ENCODE measurements at places on chromosomes 13 and 19. TPM values are rescaled to one million over a fixed set of nuclear protein-coding genes. Genes with fewer than 3 reads are reported as not detected.

GRCh38 chr19:54271106-54271505 lies 9.8 kb downstream of the LILRB2 start:
- no peaks in the 10 kb centered on the region for H3K36me3 ChIP-seq
- peaks cover 2% of the 10 kb centered on the region for H3K27me3 ChIP-seq
- H3K27ac ChIP-seq, result no peak overlapping the region

GRCh38 chr13:44573790-44574465 lies 2.2 kb downstream of the TSC22D1 start:
- no peaks in the 10 kb centered on the region for H3K36me3 ChIP-seq
- no peaks in the 10 kb centered on the region for H3K27me3 ChIP-seq
- H3K4me3 ChIP-seq, result peak overlapping the region; percentile 97
- H3K4me1 ChIP-seq, result peaks cover 3% of the 10 kb centered on the region

- H3K4me3 ChIP-seq, result no peak overlapping the region
- no peaks in the 10 kb centered on the region for H3K4me1 ChIP-seq
- H3K27ac ChIP-seq, result no peak overlapping the region
- no peaks in the 10 kb centered on the region for H3K27me3 ChIP-seq
- no peaks in the 10 kb centered on the region for H3K36me3 ChIP-seq
Observed at GRCh38 chr13:73286942-73287620, 228.3 kb downstream of the KLF5 start.

The ZNF296 gene
- total RNA-seq, result 0.19 TPM

The LHB gene
- total RNA-seq, result 0.84 TPM

DNA sequence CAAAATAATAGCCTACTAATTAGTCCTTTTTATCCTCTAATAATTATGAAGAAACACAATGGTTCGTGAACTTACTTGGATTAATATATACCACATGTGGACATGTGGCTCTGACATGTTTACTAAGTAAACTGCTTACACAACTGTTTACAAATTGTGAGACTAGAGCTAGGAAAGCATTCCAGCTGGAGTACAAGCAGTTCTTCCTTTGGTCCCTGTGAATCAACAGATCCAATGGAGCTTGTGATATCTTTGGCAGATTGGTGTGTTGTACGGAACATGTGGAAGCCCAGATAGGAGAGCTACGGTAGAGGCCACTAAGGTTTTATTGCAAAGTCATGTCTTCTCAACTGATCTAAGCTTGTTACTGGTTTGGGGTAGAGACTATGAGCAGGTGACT lies 145.5 kb upstream of the SPRY2 start:
- H3K4me1 ChIP-seq, result no peaks in the 10 kb centered on the region
- no peaks in the 10 kb centered on the region for H3K36me3 ChIP-seq
- H3K27me3 ChIP-seq, result no peaks in the 10 kb centered on the region
- no peak overlapping the region for H3K27ac ChIP-seq
- H3K4me3 ChIP-seq, result no peak overlapping the region
- DNase-seq, result no peak

DNA sequence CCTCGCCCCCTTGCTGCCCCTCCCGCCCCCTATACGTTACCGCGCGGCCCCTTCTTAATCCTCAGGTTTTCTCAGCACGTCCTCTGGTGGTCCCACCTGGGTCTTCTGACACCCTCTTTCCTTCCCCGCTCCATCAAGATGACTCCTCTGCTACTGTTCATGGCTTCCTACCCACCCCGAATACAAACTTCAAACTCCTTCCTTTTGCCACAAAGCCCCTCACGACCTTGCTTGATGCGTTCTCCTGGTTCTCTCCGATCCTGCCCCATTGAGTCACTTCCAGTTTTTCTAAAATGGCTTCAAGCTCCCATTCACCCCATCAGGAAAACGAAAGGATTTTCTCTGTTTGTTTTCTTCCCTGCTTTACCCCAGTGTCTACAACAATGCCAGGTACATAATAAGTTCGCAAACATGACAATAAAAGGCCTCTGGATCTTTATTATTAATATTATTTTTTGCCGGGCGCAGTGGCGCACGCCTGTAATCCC lies 734 bp upstream of the SERTAD3 start:
- H3K27me3 ChIP-seq, result no peaks in the 10 kb centered on the region
- peaks cover 7% of the 10 kb centered on the region for H3K36me3 ChIP-seq
- no peaks in the 10 kb centered on the region for H3K4me1 ChIP-seq
- H3K27ac ChIP-seq, result no peak overlapping the region
- DNase-seq, result no peak
- peak overlapping the region; percentile 27 for H3K4me3 ChIP-seq

- no peaks in the 10 kb centered on the region for H3K27me3 ChIP-seq
- H3K27ac ChIP-seq, result no peak overlapping the region
- no peaks in the 10 kb centered on the region for H3K36me3 ChIP-seq
- DNase-seq, result no peak
- H3K4me3 ChIP-seq, result no peak overlapping the region
Observed at GRCh38 chr19:4199699-4200293, 17.3 kb downstream of the ANKRD24 start.

DNA sequence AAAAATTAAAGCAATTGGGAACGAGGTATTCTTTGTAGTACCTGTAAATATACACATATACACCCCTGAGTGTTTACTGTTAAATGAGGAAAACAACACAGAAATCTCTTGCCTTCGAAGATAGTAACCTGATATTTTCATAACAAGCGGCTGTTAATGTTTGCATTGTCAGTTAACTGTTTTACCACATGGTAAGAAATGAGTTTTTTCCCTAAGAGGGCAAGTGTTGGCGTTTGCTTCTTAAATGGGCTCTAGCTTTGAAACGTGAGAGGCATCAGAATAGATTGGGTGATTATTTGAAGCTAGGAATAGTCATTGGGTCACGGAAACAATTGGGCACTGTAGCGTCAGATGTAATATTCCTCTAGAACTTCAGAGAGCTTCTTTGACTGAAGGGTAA lies 22.0 kb upstream of the UPF3A start:
- peaks cover 7% of the 10 kb centered on the region for H3K36me3 ChIP-seq
- H3K4me1 ChIP-seq, result no peaks in the 10 kb centered on the region
- no peak overlapping the region for H3K27ac ChIP-seq
- DNase-seq, result no peak
- H3K27me3 ChIP-seq, result no peaks in the 10 kb centered on the region

GRCh38 chr13:95260031-95260525 lies 41.2 kb downstream of the ABCC4 start:
- no peaks in the 10 kb centered on the region for H3K36me3 ChIP-seq
- no peaks in the 10 kb centered on the region for H3K4me1 ChIP-seq
- no peak for DNase-seq

GRCh38 chr19:41700381-41701195 lies 7.8 kb upstream of the CEACAM5 start:
- peak; percentile 30 for DNase-seq
- no peak overlapping the region for H3K27ac ChIP-seq
- no peaks in the 10 kb centered on the region for H3K27me3 ChIP-seq
- H3K4me3 ChIP-seq, result no peak overlapping the region
- no peaks in the 10 kb centered on the region for H3K36me3 ChIP-seq
- no peaks in the 10 kb centered on the region for H3K4me1 ChIP-seq

The ZNF540 gene
- 10.2 TPM for total RNA-seq

- no peak for DNase-seq
- H3K36me3 ChIP-seq, result no peaks in the 10 kb centered on the region
- no peak overlapping the region for H3K4me3 ChIP-seq
- H3K27ac ChIP-seq, result no peak overlapping the region
Observed at GRCh38 chr13:112260108-112261055, 115.8 kb upstream of the SPACA7 start.

GRCh38 chr19:4473011-4473762 lies 1.1 kb downstream of the HDGFL2 start:
- H3K36me3 ChIP-seq, result no peaks in the 10 kb centered on the region
- H3K27ac ChIP-seq, result no peak overlapping the region
- peaks cover 2% of the 10 kb centered on the region for H3K4me1 ChIP-seq
- peak overlapping the region; percentile 86 for H3K4me3 ChIP-seq

DNA sequence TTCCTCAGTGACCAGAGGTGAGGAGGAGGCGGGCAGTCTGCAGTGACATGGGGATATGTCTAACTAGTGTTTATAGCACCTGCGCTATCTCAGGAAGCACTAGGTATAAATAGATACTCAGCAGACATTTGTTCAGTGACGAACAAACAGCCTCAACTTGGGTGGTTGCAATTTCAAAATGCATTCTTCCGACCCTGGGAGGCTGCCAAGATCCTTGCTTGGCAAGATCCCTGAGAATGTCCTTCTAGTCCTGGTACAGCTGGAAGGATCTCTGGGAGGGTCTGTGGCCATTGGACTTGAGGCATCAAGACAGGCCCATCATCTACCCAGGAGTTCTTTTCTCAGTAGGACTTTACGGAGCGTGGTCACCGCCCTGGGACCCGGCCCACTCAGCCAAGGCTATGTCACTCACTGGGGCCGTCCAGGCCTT lies 299.5 kb downstream of the ZNF536 start:
- H3K4me1 ChIP-seq, result no peaks in the 10 kb centered on the region
- no peaks in the 10 kb centered on the region for H3K36me3 ChIP-seq
- no peaks in the 10 kb centered on the region for H3K27me3 ChIP-seq
- no peak for DNase-seq
- no peak overlapping the region for H3K27ac ChIP-seq

GRCh38 chr19:30367006-30367405 lies 5.2 kb upstream of the ZNF536 start:
- no peaks in the 10 kb centered on the region for H3K4me1 ChIP-seq
- no peak overlapping the region for H3K27ac ChIP-seq
- no peak for DNase-seq
- no peak overlapping the region for H3K4me3 ChIP-seq
- no peaks in the 10 kb centered on the region for H3K36me3 ChIP-seq

- no peaks in the 10 kb centered on the region for H3K36me3 ChIP-seq
- DNase-seq, result peak; percentile 89
- H3K27me3 ChIP-seq, result no peaks in the 10 kb centered on the region
- H3K4me3 ChIP-seq, result no peak overlapping the region
- H3K27ac ChIP-seq, result no peak overlapping the region
Observed at GRCh38 chr19:1324806-1325567, 39.3 kb downstream of the EFNA2 start.

The KIR3DL1 gene
- total RNA-seq, result not detected

DNA sequence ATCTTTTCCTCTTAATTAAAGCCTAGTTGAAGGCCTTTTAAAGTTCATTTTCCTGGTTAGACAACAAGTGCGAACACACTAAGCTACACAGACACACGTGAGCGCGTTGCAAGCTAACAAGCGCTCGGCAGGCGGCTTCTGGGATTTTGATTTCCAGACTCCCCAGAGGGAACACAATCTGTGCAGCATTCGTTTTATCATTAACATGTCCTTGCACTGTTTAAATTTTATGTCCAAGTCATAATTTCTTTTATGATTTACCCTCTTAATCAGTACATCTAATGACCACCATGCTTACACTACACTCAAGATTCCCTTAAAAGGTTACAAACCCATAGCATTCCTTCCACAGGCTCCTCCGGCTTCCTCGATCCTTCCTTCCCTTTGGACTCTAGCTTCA lies 16.8 kb downstream of the COL4A1 start:
- no peak overlapping the region for H3K4me3 ChIP-seq

- H3K27me3 ChIP-seq, result no peaks in the 10 kb centered on the region
- H3K4me3 ChIP-seq, result no peak overlapping the region
- no peaks in the 10 kb centered on the region for H3K4me1 ChIP-seq
- H3K27ac ChIP-seq, result no peak overlapping the region
Observed at GRCh38 chr13:59120297-59120843, 1043.4 kb downstream of the DIAPH3 start.

The FFAR2 gene
- total RNA-seq, result 1.2 TPM

DNA sequence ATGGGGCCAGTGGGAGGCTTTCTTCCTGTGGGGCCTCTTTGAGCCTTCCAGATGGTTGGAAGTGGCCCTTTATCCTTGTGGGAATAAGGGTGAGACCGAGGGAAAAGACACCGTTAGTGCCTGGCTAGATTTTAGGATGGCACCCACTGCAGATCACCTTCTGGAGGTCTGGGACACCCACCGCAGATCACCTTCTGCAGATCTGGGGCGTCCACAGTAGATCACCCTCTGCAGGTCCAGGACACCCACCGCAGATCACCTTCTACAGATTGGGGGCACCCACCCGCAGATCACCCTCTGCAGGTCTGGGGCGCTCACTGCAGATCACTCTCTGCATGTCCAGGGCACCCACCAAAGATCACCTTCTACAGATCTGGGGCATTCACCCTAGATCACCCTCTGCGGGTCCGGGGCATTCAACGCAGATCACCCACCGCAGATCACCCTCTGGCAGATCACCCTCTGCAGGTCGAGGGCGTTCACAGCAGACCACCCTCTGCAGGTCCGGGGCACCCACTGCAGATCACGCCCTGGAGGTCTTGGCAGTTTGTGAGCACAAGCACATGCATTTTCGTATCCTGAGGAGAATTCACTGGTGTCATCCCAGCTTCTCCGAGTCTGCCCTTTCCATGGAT lies 153.4 kb upstream of the TSHZ3 start:
- no peak for DNase-seq
- H3K36me3 ChIP-seq, result no peaks in the 10 kb centered on the region
- H3K27me3 ChIP-seq, result no peaks in the 10 kb centered on the region
- no peak overlapping the region for H3K27ac ChIP-seq

- no peak overlapping the region for H3K4me3 ChIP-seq
- no peaks in the 10 kb centered on the region for H3K36me3 ChIP-seq
- DNase-seq, result no peak
- no peaks in the 10 kb centered on the region for H3K4me1 ChIP-seq
- no peaks in the 10 kb centered on the region for H3K27me3 ChIP-seq
- H3K27ac ChIP-seq, result no peak overlapping the region
Observed at GRCh38 chr19:35888398-35888797, 11.9 kb downstream of the NFKBID start.

The SHKBP1 gene
- total RNA-seq, result 54.0 TPM

- no peak for DNase-seq
- no peak overlapping the region for H3K4me3 ChIP-seq
- no peaks in the 10 kb centered on the region for H3K4me1 ChIP-seq
- no peaks in the 10 kb centered on the region for H3K27me3 ChIP-seq
- no peak overlapping the region for H3K27ac ChIP-seq
Observed at GRCh38 chr13:27666951-27667350, 45.3 kb downstream of the POLR1D start.

- H3K4me3 ChIP-seq, result no peak overlapping the region
- H3K27ac ChIP-seq, result no peak overlapping the region
- no peaks in the 10 kb centered on the region for H3K27me3 ChIP-seq
- H3K36me3 ChIP-seq, result no peaks in the 10 kb centered on the region
Observed at GRCh38 chr13:37942929-37943328, 73.4 kb upstream of the TRPC4 start.

DNA sequence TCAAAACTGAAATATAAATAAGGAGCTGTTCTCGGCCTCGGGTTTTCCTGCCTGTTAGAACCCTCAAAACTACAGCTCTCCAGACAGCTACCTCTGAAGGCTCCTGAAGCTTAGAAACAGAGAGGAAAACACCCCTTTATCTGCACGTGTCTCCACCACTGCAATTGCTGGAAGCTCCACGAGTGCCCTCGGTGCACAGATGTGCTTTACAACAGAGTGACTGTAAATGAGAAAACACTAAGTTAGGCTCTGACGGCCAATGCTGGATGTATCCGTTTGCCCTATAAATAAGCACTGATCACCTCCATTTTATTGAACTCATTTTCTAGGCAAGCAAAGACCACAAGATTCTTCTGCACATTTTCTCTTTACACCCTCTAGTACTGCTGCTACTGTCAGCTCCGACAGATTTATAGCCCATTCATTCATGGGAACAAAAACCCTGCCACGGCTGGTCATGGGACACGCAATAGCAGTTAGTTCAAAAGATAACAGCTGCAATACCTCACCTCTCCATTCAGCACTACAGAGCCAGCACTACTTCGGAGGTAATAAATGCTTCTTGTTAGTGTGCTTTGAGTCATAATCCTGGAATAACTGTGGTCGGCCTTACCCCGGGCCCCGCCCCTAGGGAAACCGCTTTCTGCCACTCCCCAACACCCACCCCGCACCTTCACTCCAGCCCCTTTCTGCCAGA lies 241.1 kb upstream of the ZNF507 start:
- no peaks in the 10 kb centered on the region for H3K4me1 ChIP-seq
- no peaks in the 10 kb centered on the region for H3K27me3 ChIP-seq
- no peaks in the 10 kb centered on the region for H3K36me3 ChIP-seq
- H3K4me3 ChIP-seq, result no peak overlapping the region
- no peak for DNase-seq

- no peak overlapping the region for H3K4me3 ChIP-seq
- H3K36me3 ChIP-seq, result no peaks in the 10 kb centered on the region
- H3K4me1 ChIP-seq, result no peaks in the 10 kb centered on the region
- no peak overlapping the region for H3K27ac ChIP-seq
Observed at GRCh38 chr19:28929006-28929405, 283.9 kb downstream of the UQCRFS1 start.

Measured in aorta (tissue), 5 donors.